Right ventricle myocardium superior (tissue), 1 donor: ENCODE measurements at places on chromosomes 4 and X. TPM values are rescaled to one million over a fixed set of nuclear protein-coding genes. Genes with fewer than 3 reads are reported as not detected.

The OGT gene
- 72.7 TPM for total RNA-seq

The GYPB gene
- total RNA-seq = not detected

The CACNA1F gene
- 0.11 TPM for total RNA-seq

The RBMXL3 gene
- not detected for total RNA-seq

GRCh38 chr4:83657336-83657735 is 121.4 kb downstream of the GPAT3 start:
- no peak for DNase-seq

- no peak for DNase-seq
Measured at GRCh38 chrX:153800177-153800722, 5.8 kb downstream of the SSR4 start.

- no peak for DNase-seq
Measured at GRCh38 chr4:22676063-22676462, 16.7 kb upstream of the GBA3 start.

DNA sequence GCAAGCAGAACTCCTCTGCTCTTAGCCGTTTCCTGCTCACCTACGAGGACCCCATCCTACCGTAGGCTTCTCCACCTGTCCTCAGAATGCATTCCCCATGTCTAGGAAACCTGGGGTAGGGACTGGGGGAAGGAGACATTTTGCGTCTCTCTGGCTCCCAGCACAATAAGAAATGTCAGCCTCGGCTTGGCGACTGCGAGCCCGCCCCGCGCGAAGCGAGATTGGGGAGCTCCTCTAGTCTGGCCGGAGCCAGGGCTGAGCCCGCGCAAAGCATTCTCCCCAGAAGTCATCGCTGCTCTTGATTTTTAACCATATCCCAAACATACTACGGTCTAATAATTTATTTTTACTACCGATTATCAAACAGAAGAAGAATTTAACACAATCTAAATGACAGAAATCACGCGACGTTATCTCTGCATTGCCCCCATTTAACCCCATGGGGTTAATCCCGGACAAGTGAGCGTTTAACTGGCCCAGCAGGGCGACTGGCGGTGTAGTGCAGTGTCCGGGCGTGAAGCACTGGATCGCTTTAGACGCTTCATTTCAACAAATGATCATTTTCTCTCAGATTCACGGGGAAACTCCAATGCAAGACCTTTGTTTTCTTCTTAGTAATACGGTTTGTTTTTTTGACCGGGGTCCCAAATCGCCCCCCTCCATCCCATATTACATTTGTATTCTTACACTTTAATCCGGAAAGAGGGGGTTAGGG is 8.0 kb upstream of the PITX2 start:
- no peak for DNase-seq

- no peak for DNase-seq
Measured at GRCh38 chr4:16608123-16608522, 290.3 kb downstream of the LDB2 start.

DNA sequence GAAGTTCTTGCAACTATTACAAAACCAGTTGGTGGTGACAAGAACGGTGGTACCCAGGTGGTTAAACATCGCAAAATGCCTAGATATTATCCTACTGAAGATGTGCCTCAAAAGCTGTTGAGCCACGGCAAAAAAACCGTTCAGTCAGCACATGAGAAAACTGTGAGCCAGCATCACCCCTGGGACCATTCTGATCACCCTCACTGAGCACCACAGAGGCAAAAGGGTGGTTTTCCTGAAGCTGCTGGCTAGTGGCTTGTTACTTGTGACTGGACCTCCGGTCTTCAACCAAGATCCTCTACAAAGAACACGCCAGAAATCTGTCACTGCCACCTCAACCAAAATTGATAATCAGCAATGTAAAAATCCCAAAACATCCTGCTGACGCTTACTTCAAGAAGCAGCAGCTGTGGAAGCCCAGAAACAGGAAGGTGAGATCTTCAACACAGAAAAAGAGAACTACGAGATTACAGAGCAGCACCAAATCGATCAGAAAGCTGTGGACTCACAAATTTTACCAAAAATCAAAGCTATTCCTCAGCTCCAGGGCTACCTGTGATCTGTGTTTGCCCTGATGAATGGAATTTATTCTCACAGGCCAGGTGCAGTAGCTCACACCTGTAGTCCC is 21.4 kb upstream of the SLC10A6 start:
- no peak for DNase-seq

DNA sequence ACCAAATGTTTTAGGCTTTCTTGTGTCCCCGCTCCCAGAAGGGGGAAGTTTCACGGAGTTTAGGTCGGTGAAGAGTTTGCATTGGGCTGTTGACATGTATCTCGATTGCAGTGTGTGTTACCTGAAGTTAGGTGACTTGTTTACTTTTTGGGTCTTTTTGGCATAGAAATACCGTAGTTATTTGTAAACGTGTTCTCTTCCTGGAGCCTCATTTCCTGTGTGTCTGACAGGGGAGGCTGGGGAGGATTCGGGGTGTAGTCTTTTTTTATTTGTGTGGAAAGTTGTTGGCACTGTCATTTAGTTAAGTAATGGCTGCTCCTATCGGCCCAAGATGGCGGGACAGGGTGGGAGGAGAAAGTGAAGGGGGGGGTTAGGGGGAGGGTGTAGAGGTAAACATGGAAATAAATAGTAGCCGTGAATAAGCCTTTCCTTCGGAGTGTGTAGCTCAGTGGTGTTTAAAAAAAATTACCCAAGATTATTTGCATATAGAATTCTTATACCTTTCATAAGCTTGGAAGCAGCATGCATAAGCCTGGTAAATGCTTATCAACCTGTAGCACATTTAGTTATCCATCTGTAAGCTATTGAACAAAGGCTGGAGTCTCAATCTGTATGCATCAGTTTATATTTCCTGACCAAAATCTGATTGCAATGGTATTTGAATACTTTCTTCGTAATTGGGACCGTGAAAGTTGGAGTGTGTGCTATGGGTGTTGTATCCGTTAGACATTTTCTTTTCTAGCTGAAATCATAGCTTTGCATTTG is 1.6 kb downstream of the KDM6A start:
- DNase-seq = no peak

DNA sequence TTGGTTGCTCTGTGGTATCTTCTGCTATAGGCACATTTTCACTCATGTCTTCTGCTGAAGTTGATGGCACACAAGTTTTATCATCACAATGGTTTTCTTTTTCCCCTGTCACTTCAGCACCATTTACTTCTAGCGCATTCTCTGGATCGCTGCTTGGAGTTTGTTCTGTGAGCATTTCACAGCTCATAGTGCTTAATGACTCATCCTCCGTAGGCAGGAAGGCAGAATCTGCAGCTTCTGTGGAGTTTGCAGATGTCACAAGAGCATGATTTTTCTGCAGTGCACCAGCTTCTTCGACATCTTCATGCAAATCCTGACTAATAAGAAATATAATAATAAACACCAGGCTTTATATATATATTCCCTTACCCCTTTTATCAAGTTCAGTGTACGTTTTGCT is 83.6 kb downstream of the CHM start:
- DNase-seq = no peak

DNA sequence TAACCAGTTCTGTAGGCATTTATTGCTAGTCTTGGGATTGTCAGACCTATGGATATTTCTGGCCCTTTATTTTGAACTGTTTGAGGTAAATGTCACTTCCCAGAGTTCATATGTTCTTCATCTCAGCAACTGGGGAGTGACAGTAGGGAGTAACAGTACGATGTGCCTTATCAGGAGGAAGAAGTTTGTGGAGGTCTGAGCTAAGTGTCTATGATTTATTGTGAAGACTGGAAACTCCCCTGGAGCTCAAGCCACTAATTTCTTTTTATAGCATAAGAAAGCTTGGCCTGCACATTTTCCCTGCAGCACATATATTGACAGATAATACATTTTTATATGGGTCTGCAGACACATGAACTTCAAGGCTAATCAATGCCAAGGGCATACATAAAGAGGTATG is 383.8 kb downstream of the GRXCR1 start:
- no peak for DNase-seq

- DNase-seq = no peak
Measured at GRCh38 chr4:174340714-174341113, 57.0 kb downstream of the CEP44 start.
